ENCODE measurements at places on chromosomes 3 and 15. TPM values are rescaled to one million over a fixed set of nuclear protein-coding genes. Genes with fewer than 3 reads are reported as not detected.
A peak's percentile ranks its signal among the peaks of the same experiment; 100 is the strongest.

Gene NEK11
- 5.8 TPM for total RNA-seq

Gene PRKAR2A
- total RNA-seq: 117 TPM

Gene TICRR
- total RNA-seq: 18.4 TPM

Gene ZNF620
- total RNA-seq: 2.5 TPM

Gene SCN11A
- total RNA-seq: not detected

Gene FGD5
- total RNA-seq: not detected

Gene EPHB3
- total RNA-seq: 23.1 TPM

Gene GUCA1C
- total RNA-seq: not detected

Gene PARP15
- total RNA-seq: not detected

Gene CCDC54
- total RNA-seq: not detected

DNA sequence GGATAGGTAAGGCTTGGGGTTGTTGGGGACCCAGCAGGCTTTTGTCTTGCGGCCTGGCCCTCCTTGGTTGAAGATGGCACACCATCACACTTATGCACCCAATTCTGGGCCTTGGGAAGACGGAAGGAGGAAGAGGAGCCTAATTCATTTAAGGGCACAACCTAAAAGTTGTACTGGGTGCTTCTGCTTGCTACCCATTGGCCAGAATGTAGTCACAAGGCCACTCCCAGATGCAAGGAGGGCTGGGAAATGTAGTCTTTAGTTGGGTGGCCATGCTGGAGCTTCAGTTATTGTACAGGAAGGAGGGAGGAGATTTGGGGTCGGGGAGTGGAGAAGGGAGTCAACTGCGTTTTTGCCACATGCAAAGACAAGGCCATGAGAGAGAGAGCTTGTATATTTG lies 109.2 kb downstream of the TMEM266 start:
- DNase-seq: no peak

DNA sequence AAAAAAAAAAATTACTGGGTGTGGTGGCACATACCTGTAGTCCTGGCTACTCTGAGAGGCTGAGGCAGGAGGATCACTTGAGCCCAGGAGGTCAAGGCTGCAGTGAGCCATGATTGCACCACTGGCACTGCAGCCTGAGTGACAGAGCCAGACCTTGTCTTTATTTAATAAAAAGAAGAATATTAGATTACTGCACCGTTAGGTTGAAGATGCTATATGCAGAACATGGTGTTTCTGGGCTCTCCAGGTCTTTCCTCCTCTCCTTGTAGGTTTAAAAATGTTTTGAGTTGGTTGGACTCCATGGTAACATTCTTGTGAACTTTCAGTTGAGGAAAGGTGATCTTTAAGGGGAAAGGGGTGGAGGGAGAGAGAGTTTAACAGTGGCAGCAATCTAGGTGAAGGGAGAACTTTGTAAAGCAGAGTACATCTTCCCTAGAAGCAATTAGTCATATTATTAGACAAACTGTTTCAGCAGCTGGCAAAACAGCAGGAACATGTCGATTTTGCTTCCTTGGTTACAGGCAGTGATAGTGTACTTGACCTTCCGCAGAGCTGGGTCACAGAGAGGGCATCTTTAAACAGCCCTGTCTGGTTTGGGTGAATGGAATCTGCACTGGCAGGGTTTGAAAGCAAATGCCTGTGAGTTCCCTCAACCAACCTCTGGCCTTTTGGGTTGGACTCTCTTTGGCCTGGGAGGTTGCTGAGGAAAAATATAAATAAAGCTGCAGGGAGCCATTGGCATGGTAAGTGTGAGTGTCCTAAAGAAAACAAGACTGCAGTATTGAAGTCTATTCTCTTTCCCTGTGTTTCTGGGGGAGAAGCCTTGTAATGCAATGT lies 42.8 kb downstream of the NR2C2 start:
- no peak for DNase-seq

- DNase-seq: no peak
Observed at GRCh38 chr3:168312984-168313383, 217.3 kb upstream of the GOLIM4 start.

GRCh38 chr3:66404197-66404596 lies 96.6 kb downstream of the LRIG1 start:
- DNase-seq: no peak

DNA sequence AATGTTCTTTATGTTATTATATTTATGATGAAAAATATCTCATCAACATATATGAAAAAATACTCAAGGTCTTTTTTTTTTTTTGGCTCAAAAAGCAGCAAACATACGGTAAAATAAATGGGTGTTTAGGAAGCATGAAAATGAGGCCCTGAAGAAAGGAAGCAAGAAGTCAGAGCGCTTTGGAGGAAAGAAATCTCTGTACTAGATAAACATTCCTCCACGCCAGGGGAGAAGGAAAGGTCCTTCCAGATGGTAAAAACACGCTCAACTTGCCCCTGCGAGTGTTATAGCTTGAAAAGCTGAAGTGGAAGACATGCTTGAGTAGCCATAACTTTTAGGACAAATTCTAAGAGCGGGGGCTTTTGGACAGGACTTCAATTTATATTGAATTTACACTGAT lies 52.9 kb downstream of the FEM1B start:
- DNase-seq: no peak

- peak; percentile 62 for DNase-seq
Observed at GRCh38 chr3:175956964-175957363, 1097.8 kb downstream of the NAALADL2 start.

- DNase-seq: no peak
Observed at GRCh38 chr3:59981377-59981776, 931.6 kb upstream of the CFAP20DC start.

GRCh38 chr15:60469893-60470641 lies 8.9 kb downstream of the ICE2 start:
- peak; percentile 26 for DNase-seq

DNA sequence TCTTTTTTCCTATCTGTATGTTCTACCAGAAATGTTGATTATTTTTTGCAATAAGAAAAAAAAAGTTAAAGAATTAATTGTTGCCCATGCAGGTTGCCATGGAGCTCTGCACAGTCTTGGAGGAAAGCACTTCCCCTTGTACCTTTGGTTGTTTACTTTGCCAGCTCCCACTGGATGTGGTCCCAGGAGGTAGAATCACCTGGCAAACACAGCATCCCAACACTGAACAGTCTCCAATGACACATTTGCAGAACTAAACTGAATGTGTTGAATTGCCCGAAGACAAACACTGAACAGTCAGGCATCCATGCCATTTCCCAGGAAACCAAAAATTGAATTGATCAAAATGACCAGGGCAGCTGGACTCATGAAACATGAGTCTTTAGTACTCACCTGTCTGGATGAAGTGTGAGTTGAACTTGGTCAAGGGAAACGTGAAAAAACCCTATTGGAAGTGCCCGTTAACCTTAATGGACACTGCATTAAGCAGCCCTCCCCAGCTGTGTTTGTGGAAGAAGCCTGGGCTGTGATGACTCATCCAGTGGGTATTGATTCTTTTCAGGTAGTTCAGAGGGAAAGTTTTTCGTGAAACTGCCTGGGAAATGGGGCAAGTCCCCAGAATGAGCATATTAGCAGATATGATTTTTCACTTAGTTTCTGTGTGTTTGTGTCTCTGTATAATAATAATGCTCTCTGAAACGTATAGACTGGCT lies 284.7 kb upstream of the STT3B start:
- DNase-seq: peak; percentile 82

DNA sequence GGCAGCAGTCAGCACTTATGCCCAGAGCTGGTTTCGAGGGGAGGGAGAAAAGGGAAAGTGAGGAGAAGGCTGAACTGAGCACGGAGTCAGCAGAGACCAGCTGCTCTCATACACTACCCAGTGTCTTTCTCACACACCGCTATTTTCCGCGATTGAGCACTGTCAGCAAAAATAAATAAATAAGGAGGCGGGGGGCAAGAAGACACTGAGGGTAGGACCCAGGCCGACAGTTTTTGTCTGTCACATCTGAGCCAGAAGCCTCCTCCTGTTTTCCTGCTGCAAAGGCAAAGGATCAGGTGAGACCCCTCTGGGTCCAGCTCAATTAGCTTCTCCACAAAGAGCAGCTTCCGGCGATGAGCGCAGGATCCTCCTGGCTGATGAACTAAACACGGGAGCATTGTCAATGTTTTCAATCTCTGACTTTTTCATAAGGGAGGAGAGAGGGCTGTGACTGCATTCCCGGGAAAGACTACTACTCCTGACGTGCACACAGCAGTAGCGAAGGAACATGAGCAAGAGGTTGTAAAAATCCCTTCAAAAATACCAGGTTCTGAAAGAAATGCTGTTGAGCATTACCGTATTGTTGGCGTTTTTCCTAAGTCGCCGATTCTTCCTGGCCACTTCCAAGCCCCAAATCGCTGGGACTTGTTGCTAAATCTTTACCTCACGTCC lies 1.3 kb downstream of the FRMD5 start:
- peak; percentile 48 for DNase-seq

- no peak for DNase-seq
Observed at GRCh38 chr15:78272316-78272715, 8.0 kb downstream of the DNAJA4 start.

DNA sequence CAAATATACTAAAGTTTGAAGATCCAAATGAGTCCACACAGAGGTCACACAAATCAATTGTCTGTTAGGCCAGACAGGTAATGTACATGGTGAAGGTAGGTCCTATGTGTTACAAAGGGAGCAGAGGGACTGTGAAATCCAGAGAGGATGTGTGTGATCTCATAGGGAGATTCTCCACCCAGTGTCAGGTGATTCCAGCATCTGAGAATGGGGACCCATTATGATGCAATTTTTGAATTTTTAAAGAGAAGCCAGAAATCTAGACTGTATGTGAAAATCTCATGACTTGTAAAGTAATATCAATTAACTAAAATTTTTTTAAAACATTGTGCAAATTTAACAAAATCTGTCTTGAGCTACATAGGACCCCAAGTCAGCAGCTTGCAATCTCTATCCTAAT lies 58.3 kb upstream of the NEDD4 start:
- DNase-seq: no peak

GRCh38 chr3:141411251-141411771 lies 43.0 kb downstream of the ZBTB38 start:
- no peak for DNase-seq

DNA sequence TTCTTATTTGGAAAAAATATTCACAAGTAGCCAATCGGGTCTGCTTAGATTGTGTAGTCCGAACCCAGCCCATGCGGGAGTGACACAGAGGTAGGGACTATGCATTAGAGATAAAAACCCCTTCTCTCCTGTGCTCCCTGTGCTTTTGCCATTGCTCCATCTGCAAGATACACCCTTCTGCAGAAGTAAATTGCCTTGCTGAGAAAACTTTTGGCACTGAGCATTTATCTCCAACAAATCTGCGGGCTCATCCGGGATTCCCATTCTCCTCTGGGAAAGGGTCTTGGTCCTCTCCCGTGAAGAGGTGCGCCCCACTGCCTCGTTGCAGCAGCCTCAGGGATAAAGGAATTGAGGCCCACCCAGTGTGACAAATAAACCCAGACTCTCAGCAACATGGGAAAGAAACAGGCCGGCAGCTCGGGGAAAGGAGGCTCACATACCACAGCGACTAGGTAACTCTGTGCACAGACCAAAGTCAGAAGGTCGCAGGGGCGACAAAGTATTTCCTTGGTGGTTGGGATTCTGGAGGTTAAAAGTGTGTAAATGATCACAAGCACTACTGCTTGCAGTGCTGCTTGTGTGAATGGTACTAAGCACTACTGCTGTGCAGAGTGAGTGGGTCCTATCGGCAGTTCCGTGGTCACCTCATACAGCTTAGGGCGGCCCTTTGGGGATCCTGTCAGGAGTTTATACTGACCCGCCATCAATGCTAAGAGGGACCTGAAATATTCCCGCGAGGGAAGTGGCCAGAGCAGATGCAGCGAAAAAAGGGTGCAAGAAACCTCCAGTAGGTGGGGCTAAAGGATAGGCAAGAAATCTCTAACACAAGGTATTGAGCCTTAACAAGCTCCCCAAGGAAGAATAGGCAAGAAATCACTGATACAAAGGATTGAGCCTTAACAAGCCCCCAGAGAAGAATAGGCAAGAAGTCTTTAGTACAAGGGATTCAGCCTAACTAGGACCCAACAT lies 54.3 kb downstream of the GSK3B start:
- DNase-seq: peak; percentile 10

GRCh38 chr15:69317392-69317841 lies 18.7 kb downstream of the PAQR5 start:
- no peak for DNase-seq

GRCh38 chr15:90340345-90340744 lies 11.7 kb upstream of the ZNF774 start:
- DNase-seq: peak; percentile 28

DNA sequence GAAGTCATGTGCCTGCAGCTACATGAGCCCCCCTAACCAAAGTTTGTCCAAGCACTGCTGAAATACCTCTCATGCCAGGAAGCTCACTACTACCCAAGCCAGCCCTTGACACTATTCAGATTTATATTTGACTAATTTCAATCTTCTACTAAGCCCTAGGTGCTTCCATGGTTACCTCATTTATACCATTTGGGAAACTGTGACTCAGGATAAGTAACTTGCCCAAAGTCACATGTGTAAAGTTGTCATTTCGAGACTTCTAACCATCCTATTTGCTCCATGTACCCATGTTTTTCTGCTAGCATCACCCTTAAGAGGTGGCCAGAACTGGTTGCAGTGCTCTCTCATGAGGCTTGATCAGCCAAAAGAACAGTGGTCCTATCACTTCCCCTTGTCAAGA lies 20.7 kb upstream of the TIMP4 start:
- DNase-seq: no peak

GRCh38 chr3:73624017-73624820 lies 522 bp downstream of the PDZRN3 start:
- DNase-seq: no peak

DNA sequence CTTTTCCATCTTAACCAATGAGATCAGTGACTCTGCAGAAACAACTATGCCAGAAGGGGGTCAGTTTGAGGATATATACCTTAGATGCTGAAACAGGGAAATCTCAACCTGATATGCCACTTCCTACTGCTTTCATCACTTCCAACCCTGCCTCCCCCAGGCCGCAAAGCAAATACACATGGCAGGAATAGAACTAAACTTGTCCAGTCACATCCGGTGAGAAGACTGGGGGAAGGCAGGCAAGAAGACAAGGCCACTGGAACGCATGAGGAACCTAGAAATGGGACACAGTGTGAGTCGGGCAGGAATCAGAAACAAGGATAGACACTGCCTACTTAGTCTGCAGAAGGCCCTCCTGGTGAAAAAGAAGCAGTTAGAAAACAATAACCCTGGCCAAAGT lies 90.6 kb downstream of the MYO5A start:
- peak; percentile 64 for DNase-seq

- no peak for DNase-seq
Observed at GRCh38 chr15:29904757-29905417, 82.6 kb upstream of the TJP1 start.
